Stimulated activated CD4-positive, alpha-beta T cell treated with anti-CD3 and anti-CD28 coated beads, Interleukin-1b, Interleukin-23, amount 100 ng/mL, for 1 hour (primary cell): ENCODE measurements at places on chromosomes 6 and 20.

GRCh38 chr6:144321839-144322591, 36.9 kb downstream of the UTRN start:
- no peak for DNase-seq

GRCh38 chr6:38336922-38337321, 302.8 kb downstream of the BTBD9 start:
- no peak for DNase-seq

DNA sequence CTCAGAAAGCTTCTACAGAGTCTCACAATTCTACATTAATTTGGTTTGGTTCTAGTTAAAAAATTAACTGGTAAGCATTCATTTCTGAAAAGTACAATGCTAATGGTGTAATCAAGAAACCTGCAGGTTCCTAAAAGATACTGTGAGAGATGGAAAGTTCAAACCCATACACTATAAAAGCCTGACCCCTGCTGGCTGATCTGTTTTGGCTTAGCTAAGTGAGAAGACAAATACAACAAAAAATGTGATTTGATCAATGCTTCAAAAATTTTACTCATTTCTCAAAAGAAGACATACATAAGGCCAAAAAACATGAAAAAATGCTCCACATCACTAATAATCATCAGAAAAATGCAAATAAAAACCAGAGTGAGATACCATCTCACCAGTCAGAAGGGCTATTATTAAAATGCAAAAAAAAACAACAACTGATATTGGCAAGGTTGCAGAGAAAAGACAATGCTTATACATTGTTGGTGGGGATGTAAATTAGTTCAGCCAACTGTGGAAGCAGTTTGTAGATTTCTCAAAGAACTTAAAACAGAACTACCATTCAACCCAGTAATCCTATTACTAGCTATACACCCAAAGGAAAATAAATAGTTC, 102.8 kb downstream of the MOXD1 start:
- no peak for DNase-seq

DNA sequence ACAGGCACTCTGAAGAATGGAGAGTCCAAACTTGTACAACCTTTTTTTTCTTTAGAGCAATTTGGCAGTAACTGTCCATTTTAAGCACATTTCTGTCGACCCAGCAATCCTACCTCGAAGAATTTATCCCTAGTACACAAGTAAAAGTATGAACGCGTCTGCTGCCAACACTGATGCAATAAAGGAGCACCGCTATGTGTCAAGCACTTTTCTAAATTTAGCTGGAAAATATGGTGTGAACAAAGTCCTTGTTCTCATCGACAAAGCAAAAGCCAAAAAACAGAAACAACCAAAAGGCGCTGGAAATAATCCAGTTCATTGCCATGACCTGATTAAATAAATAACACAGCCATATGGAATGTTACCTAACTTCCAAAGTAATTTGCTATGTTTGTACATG, 1.1 kb downstream of the DPM1 start:
- no peak for DNase-seq

DNA sequence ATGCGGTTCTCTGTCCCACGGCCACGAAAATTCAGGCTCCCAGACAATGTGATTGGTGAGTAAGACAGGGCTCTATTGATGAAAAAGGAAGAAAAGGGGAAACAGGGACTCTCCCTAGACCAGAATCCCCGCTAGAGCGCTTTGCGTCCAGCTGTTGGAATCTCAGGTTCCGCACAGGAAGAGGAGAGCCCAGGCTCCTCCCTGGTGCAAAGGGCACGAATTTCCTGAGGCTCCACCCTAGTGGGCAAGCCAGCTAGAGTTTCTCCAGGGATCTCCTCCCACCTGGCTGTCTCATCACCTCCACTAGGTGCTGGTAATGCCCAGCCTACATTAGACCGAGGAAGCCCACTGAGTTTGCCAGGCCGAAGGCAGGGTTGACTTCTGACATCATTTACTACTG, 135.9 kb upstream of the SOX4 start:
- no peak for DNase-seq

- no peak for DNase-seq
These were observed 22.7 kb upstream of the TMEM181 start for GRCh38 chr6:158536891-158537798.

DNA sequence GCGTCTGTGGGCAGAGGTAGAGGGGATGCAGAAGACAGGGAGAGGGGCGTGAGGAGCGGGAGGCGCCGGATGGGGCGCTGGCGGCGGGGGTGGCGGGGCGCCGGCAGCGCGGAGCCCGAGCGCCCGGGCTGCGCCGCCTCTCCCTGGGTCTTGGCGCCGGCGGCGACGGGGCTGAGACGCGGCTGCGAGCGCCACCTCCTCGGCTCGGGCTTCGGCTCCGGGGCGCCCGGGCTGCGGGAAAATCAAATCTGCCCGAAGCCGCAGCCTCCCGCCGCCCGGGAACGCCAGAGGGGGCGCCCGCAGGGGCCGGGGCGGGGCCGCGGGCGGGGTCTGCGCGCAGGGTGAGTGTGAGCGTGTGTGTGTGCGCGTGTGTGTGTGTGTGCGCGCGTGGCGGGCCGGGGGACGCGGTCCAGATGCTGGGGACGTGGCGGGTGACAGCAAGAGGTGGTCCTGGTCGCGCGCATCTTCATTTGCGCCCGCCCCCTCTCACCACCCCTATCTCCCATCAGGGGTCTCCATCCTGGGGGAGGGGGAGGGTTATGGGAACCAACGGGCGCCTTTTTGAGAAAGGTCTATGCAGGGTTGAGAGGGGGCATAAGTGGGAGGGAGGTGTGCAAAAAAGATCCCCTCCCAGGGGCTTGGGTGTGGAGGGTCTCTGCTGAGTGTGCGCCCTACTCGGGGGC, 646 bp upstream of the CPNE5 start:
- DNase-seq, result no peak

DNA sequence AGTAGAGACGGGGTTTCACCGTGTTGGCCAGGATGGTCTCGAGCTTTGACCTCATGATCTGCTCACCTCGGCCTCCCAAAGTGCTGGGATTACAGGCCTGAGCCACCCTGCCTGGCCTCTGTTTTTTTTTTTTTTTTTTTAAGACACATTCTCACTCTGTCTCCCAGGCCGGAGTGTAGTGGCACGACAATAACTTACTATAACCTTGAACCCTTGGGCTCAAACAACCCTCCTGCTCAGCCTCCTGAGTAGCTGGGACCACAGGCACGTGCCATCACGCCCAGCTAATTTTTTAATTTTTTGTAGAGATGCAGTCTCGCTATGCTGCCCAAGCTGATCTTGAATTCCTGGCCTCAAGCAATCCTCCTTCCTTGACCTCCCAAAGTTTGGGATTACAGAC, 26.6 kb downstream of the CPXM1 start:
- DNase-seq, result no peak

DNA sequence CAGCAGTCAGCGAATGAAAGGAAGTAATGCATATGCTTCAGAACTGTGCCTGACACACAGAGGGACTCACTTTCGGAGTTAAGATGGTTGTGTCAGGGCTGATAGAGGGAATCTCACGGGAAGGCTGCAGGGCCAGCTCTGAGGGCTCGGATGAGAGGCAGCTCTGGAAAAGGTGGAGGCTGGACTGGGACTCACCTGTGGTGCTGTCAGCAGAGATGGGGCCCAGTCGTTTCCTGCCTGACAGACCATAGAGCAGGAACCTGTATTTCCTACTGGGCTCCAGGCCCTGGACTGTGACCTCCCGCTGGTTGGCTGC, 9.3 kb downstream of the CYP21A2 start:
- no peak for DNase-seq

DNA sequence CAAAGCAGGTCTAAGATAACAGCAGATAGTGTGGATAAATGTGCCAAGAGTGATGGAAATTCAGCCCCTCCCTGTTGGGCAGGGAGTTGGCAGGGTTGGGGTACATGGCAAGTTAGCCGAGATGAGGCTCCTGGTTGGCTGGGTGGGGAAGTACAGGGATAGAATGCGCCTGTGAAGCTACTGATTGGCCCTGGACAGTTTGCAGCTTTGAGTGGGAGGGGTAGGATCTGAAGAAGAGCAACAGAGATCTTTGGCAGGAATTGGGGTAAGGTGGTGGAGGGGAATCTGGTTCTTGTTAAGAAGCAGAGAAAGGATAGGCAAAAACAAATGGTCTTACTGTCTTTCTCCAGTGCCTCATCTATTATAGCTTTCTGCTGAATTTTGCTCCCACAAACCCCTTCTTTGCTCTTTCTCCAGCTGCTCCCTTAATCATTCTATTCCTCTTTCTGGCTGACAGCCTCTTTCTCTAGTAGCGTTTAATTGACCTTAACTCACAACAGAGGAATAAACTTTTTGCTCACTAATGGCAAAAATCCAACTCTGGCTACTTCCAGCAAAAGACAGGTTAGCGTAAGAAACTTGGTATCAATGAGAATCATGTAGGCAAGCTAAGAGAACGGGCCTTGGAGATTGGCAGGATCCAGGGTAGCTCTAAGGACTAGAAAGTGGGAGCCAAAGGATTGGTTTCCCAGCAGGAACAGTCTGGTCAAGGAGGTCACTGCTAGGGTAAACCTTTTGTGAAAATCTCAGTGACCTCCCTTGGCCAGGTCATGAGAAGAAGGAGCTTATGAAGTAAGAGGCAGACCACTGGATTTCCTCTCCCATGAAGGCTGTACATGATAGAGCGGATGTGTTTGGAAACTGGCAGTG, 86.3 kb upstream of the CARMIL1 start:
- no peak for DNase-seq

DNA sequence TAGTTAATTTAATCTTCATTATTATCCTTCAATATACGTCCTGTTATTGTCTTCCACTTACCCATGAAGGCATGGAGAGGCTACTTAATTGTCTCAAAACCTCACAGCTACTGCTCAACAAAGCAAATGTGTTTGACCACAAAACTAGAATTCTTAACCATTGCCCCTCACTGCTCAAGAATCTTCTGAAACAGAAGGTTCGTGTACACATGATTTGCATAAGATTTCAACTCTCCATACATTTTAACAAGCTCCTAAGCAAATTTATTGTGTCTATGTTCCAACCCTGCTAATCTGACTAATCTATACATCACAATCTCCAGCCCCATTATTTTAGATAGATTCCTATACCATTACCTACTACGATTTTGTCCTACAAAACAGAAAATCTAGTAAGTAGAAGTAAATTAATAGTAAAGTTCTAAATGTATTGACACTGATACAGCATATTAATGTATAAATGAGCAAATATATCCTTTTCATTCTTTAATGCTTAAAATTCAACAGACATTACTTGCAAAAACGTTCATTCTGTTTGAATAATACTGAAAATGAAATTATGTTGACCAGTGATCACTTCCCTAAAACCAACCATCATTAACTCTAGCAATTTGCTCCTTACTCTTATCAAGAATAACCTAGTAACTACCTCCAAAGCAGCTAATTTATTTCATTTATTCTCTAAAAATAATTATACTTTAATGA, 89.7 kb upstream of the RNF217 start:
- DNase-seq, result no peak

DNA sequence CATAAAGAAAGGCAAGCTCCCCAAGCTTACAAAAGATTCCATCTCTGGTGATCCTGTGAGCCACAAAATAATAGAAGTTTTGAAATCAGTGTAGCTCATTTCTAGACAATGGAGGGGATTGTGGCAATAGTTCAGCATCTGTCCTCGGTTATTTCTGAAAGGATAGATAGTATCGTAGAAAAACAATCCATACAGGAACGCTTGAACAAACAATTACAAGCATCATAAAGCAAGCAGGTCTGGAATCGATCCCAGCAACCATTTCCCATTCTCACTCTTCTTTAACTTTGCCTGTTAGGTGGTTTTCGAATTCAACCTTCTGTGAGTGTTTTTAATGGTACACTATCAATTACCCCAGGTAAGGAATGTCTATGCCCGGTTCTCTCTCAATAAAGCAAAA, 931.1 kb downstream of the KIF16B start:
- no peak for DNase-seq

DNA sequence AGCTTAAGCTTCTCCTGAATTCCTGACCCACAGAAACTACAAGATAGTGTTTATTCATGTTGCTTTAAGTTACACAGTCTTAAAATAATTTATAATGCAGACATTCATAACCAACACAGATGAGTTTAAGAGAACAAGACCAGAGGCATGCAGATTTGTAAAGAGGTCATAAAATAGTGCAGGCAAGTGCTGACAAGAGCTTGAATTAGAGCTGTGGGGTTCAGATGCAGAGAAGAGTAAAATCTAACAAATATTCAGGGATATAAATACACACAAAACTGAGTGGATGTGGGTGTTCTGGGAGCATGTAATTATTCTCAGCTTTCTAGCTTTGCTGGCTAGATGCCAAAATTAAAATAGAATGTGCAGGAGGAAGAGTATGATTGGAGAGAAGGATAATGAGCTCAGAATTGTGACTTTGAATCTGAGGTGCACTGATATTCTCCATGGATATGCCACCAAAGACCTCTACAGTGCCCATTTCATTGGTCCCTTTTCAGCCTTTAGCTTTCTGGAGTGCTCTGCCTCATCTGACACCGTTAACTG, 291.9 kb upstream of the SGK1 start:
- no peak for DNase-seq

DNA sequence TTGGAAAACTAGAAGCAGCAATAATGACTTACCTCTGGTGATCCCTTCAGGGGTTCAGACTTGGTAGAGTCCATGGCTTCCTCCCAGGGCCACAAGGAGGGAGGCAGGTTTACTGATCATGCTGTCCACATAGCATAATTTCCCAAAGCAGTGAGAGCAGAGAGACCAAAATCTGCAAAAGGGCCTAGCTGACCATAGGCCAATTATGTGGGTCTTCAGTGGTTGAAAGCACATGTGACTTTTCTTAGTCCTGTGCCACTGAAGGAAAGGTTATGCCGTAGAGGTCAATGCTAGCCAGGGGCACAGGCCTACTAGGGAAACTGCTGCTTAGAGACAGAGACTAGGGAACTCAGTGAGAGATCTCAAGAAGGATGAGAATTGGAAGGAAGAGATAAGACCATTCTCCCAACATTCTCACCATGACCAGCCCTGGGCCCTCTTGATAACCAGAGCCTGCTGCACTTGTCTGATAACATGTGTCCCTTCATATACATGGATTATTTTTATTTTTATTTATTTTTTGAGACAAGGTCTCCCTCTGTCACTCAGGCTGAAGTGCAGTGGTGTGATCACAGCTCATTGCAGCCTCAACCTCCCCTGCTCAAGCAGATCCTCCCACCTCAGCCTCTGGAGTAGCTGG, 2.0 kb upstream of the GTPBP2 start:
- DNase-seq, result no peak

- DNase-seq, result no peak
These were observed 3.9 kb downstream of the SRC start for GRCh38 chr20:37349517-37350491.

DNA sequence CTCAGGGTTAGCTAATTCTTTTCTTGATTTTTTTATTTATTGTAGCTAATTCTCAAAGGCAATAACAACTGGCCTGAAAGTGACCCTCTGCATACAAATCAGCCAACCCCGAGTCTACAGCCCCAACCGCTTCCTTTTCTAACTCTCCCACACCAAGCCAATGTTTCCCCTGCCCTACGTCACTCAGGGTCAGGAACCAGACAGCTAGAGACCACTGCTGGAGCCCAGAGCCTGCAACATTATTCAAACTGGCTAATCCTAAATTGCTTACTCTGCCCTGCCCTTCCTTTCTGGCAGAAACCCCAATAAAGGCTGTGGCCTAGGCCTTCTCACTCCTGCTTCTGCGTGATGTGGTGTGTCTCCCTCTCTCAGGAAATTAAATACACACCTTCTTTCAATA, 320.7 kb downstream of the CBLN4 start:
- no peak for DNase-seq
